Activated CD4-positive, CD25-positive, alpha-beta regulatory T cell treated with anti-CD3 and anti-CD28 coated beads, Interleukin-2, amount 50 U/mL, for 24 hours (primary cell): ENCODE measurements at places on chromosomes 11 and 22.

GRCh38 chr11:57885298-57886050 lies 123.9 kb downstream of the CTNND1 start:
- no peak for ATAC-seq

GRCh38 chr11:126548581-126549550 lies 193.4 kb downstream of the ST3GAL4 start:
- ATAC-seq = no peak

DNA sequence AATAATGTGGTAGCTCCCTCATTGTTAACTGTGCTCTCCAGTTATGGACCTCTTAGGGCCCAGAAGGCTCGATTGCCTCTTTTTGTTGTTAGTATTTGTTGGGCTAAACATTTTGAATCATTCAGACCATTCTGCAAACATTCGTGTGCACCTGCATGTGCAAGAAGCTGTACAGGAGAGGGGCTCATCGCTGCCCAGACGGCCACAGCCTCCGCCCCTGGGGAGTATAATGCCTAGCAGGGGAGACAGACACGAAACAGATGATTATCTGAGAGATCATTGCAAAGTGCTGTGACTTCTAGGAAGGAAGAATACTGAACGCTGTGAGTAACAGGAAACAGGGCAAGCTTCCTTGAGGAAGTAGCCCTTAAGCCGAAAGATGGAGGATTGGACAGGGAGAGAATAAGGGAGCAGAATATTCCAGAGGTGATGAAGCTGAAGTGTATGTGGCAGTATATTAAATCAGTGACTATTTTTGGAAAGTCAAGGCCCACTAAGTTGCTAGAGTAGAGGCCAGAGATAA lies 123.3 kb upstream of the RASSF10 start:
- no peak for ATAC-seq

- no peak for ATAC-seq
Observed at GRCh38 chr11:75152090-75152489, 1.2 kb downstream of the SLCO2B1 start.

- no peak for ATAC-seq
Observed at GRCh38 chr11:47982616-47983015, 2.3 kb downstream of the PTPRJ start.

DNA sequence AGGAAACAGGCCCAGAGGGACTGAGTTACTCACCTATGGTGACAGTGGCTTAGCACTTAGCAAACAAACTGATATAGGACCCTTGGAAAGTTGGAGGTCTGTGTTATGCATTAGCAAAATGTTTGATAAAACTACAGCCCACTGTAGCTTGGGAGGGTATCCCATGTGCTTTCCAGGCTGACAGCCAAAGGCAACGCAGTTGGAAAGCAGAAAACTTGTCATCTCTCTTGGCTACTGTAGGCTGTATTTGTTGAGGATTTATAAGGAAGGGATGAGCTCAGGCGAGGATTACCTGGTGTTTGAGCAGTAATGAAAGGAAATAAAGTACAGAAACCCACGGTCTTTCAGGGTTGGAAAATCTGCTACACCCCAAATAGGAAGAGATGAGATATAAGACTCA lies 23.8 kb downstream of the SDHAF2 start:
- no peak for ATAC-seq

- no peak for ATAC-seq
Observed at GRCh38 chr11:71391796-71392195, 56.4 kb downstream of the DHCR7 start.

- no peak for ATAC-seq
Observed at GRCh38 chr11:59801981-59802638, 8.5 kb downstream of the MRPL16 start.

- no peak for ATAC-seq
Observed at GRCh38 chr11:113141010-113141409, 173.4 kb upstream of the TTC12 start.

GRCh38 chr11:70915158-70915985 lies 337.0 kb downstream of the SHANK2 start:
- no peak for ATAC-seq

GRCh38 chr11:14304601-14305000 lies 54.4 kb downstream of the RRAS2 start:
- no peak for ATAC-seq

DNA sequence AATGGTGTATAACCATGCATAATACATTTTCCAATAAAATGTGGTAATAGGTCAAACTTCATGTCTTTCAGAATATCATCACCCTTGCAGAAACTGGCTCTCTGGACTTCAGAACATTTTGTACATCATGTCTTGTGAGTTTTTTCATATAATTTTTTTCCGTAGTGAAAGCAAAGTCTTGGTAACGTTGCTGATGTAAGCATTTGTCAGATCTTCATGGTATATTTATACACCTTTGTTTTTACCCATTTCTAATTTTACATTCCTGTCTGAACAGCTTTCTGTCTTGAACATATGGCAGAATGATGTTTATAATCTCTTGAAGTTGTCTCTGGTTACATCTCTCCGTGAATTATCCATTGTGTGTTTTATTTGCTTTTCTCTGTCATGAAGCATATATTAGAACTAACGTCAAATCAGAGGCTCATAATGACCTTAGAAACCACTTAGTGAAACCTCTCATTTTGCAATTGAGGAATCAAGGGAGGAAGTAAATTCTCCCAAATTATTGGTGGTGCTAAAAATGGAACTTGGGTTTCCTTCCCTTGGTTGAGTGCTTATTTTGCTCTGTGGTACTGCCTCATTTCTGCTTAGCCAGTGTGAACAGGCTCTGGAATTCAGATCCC lies 37.4 kb downstream of the CSRP3 start:
- no peak for ATAC-seq

GRCh38 chr22:30882974-30883533 lies 85.5 kb downstream of the MORC2 start:
- ATAC-seq = no peak

DNA sequence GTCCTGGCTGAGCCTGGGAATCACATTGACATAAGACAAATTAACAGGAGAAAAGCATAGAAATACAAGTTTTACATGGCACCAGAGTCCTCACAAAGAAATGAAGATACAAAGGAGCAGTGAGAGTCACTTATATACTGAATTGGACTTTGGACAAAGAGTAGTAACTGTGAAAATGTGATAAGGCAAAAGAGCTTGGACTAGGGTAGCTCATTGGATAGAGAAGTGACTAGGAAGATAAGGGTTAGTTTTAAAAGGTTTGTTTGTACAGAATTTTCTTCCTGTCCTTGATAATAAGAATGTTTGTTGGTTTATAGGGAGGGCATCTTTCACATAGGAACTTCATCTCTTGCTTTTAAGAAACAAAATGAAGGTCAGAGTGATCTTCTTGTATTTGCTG lies 17.9 kb upstream of the NUCB2 start:
- ATAC-seq = no peak

DNA sequence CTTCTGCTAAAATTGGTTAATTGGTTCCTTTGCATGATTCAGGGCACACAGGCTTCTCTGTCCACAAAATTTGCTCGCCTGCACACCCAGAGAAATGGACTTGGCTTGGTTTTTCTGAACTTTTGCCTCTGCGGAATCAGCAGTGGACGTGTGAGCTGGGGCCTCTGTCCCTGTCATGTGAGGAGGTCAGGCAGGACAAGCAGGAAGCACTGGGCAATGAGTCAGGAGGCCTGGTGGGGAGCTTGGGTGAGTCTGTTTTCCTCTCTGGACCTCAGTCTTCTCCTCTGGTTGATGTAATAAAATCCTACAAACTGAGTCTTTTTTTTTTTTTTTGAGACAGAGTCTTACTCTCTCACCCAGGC lies 10.4 kb upstream of the CELSR1 start:
- no peak for ATAC-seq

DNA sequence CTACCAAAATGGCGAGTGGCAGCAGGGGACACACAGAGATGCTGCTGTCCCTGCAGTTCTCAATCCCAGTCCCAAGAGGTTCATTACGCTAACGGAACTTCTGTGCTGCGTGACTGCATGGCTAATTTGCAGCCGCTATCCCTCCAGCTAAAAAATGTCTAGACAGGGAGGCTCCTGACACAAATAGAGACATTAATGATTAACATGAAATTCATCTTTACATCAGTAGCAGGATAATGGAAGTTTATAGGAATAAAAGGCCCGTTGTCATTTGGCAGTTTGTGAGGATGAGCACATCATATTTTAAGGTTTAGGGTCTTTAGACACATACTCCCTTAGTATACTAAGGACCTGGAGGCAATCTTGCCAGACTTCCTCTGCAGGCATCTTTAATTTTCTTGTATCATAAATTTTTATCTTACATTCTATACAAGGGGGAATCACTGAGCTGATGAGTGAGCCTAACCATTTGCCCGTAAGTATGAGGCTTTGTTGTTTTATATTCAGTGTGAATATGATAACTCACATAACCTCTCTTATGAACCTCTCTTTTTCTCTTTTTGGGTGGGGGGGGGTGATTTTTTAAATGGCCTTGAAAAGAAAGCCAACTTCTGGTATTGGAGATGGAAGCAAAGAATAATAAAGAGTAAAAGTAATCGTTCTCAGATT lies 99.8 kb upstream of the OR9G4 start:
- no peak for ATAC-seq

- no peak for ATAC-seq
Observed at GRCh38 chr11:76448506-76448905, 3.7 kb downstream of the EMSY start.

DNA sequence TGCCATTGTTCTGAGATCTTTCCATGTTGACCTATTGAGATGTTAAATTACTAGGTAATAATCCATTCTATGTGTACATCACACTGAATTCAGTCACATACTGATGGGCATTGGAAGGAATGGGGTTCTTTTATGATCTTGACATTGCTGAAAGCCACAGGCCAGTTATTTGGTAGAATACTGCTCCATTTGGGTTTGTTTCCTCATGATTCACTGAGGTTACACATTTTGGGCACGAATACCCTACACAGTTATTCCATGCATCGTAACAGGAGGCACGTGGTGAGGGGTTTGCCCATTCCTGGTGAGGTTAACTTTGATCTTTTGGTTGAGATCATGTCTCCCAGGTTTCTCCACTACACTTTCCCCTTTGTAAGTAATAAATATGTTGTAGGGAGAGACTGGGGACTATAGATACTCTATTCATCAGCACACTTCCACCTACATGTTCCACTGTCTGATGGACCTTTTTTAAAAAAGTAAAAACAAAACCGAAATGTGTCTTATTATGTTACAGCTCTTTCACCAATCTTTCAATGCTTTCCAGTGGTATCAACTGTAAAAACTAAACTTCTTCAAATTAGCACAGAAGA lies 12.0 kb upstream of the FOLR1 start:
- ATAC-seq = no peak

DNA sequence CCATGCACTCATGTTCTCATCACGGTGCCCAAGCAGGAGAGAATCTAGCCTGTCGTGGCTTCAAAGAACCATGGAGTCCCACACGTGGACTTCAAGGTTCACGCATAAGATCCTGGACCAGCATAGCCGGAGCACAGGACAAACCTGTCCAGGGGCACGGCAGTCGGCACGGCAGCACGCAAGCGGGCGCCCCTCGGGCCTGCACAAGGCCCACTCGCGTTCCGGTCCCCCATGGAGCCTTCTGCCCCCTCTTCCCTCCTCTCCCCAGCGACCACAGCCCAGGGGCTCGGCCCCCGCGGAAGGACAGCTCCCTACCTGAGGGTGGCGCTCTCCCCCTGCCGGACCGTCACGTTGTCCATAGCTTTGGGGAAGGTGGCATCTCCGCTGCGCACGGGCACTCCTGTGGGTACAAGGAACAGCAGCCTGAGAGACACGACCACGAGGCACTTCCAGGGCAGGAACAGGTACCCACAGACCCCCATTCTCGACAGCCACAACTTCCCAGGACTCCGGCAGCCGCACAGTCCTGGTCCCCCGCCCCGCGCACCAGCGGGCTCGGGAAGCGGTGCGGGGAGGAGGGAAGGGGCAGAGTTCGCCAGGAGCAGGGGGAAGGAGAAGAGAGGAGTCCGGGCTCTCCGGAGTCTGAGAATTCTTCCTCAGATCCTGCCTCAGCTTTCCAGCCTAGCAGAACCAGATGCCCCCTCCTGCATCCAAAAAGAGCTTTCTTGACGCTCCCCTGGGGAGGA lies 589.5 kb downstream of the OPCML start:
- ATAC-seq = no peak

DNA sequence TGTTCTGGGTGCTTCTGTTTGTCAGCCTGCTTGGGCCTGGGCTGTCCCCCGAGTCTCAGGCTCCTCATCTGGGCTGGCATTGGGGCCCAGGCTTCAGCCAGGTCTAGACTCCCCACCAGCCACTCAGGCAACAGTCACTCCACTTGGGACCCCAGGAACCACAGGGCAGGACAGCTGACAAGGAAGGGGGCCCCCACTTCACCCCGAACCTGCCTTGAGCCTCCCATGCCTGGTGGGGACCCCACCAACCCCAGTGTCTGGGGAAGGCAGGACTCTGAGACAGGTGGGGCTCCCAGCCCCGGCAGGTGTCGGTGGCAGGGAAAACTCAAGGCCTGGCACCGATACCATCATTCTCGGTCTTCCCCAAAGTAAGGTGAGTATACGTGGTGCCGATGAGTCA lies 11.7 kb upstream of the LTO1 start:
- ATAC-seq = no peak

DNA sequence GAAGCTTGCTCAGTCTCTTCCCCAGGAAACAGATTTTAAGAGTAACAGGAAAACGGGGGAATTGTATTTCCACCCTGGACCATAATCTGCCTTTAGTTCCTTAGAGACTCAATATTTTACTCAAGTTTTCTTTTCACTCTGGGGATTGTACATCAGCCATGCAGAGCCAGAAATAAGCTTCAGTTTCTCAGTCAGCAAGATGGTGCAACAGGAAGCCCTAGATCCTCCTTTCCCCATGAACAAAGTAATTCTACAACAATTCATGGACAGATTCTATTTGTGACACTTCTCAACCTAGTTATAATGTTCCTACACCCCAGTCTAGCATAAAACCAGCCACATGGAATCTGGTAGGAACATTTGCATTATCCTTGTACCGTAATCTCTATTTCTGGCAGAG lies 24.7 kb downstream of the OR8B2 start:
- ATAC-seq = no peak

DNA sequence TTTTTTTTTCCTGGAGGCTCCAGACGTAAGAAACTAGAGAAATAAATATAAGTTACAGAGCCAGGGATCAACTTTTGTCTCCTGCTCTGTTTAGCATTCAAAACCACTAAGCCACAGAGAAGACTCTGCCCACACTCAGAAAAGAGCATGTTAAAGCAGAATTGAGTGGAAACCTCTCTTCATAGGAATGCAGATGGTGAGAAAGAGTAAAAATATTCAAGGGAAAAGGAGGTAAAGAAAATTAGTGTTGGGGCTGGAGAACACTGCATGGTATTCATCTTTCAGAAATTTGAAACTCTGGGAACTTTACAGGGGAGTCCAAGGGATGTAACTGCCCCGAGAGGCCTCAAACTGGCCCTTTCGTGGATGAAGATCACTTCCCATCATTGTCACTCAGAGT lies 65.1 kb downstream of the CLMP start:
- no peak for ATAC-seq

DNA sequence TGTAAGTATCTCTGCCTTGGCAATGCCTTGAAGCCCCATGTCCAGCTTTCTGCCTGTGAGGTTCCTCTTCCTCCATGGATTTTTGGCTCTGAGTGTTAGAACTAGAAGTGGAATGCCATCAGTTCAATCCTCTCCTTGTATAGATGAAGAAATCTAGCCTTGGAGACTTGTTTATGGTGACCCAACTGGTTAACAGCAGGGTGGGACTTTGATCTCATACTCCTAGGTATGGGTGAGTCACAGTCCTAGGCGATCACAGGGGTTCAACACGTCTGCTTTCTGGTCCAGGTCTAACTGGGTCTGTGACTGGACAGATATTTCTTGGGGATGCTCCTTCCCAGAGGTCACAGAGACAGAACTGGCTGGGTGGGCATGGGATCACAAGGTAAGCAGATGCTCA lies 9.2 kb upstream of the MTFP1 start:
- ATAC-seq = no peak

- no peak for ATAC-seq
Observed at GRCh38 chr11:10042699-10043098, 251.3 kb downstream of the SBF2 start.
